ENCODE measurements at places on chromosomes 7 and 10. TPM values are rescaled to one million over a fixed set of nuclear protein-coding genes. Genes with fewer than 3 reads are reported as not detected.
A peak's percentile ranks its signal among the peaks of the same experiment; 100 is the strongest.

The RBM20 gene
- 0.72 TPM for total RNA-seq

DNA sequence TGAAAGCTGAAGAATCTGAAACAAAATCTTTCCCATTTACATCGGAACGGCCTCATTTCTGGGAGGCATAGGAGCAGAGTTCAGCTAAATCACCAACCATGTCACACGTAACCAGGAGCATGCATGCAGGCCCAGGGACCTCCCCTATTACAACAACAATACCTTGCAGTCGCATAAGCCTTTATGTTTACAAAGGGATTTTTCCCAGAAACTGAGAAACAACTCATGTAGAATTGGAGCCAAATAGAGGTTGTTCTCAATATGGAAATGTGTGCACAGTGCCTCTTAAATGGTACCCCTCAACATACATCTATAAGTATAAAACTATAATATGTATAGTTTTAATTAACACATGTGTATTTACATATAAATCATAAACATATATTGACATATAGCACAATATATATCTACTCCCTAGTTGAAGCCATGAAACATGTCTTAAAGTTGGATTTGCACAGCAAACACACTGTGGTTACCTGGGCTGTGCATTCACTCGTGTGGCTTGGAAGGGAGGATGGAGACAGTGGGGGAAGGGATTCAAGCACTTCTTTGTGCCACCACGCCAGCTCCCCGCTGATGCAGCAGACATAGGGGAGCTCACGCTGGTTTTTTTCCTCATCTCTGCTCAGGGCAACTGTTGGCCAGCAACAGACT, 35.0 kb upstream of the DGKI start:
- peaks cover 79% of the 10 kb centered on the region for H3K36me3 ChIP-seq
- H3K4me3 ChIP-seq, result no peak overlapping the region
- H3K4me1 ChIP-seq, result no peaks in the 10 kb centered on the region
- H3K27ac ChIP-seq, result no peak overlapping the region

DNA sequence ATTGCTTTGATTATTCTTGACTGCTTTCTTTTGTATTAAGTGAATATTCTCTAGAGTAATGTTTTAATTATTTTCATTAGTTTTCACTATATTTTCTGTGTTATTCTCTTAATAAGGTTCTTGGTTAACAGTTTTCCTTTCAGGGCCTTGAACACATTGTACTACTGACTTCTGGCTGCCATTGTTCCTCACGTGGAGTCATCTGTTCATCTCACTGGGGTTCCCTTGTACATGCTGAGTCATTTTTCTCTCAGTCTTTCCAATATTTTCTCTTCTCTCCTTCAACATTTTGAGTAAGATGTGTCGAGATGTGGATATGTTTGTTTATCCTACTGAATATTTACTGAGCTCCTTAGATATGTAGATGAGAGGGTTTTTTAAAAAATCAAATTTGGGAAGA, 400.7 kb downstream of the TCERG1L start:
- no peak overlapping the region for H3K27ac ChIP-seq
- no peaks in the 10 kb centered on the region for H3K4me1 ChIP-seq
- no peak for DNase-seq
- H3K4me3 ChIP-seq, result no peak overlapping the region
- no peaks in the 10 kb centered on the region for H3K36me3 ChIP-seq

DNA sequence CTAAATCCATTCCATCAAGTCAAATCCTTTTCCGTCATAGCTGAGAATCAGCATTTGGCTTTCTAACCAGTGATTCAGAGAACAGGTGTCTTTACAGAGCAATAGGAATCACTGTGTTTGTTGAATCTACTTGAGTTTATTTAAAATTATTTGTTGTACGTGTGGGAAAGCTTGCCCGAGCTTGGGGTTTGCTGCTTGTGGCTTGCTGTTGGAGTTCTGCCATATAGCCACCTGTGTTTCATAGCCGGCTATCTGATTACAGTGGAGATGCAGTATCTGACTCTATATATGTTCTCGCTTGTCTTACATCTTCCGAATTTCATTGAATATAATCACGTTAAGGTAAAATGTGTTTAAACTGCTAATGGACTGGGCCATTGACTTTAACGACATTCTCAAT, 274.3 kb upstream of the MKI67 start:
- no peak for DNase-seq
- no peaks in the 10 kb centered on the region for H3K27me3 ChIP-seq
- no peak overlapping the region for H3K4me3 ChIP-seq
- no peaks in the 10 kb centered on the region for H3K4me1 ChIP-seq
- H3K36me3 ChIP-seq, result no peaks in the 10 kb centered on the region

GRCh38 chr7:105773030-105773460, 103.4 kb downstream of the ATXN7L1 start:
- no peak overlapping the region for H3K27ac ChIP-seq
- DNase-seq, result no peak
- peaks cover 9% of the 10 kb centered on the region for H3K4me1 ChIP-seq
- peaks cover 11% of the 10 kb centered on the region for H3K36me3 ChIP-seq
- no peaks in the 10 kb centered on the region for H3K27me3 ChIP-seq

The WNT16 gene
- total RNA-seq, result not detected

The IDI2 gene
- total RNA-seq, result not detected

The LRRC27 gene
- total RNA-seq, result 2.6 TPM

DNA sequence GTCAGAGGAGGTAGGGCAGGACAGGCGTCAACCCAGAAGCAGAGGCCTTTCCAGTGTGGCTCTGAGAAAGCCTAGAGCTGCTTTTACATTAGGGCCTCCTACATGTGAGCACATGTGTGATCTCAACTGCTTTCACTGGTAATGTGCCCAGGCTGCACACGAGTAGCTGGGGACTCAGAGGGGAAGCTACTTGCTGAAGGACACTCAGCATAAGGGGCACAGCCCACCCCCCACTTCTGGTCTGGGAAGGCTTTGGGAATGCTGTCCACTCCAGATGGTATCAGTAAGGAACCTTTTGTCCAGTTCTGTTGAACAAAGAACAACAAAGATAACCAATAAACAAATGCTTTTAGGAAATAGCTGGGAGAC, 18.9 kb downstream of the PRF1 start:
- peaks cover 17% of the 10 kb centered on the region for H3K4me1 ChIP-seq
- H3K36me3 ChIP-seq, result no peaks in the 10 kb centered on the region
- no peak overlapping the region for H3K4me3 ChIP-seq

- H3K4me3 ChIP-seq, result no peak overlapping the region
- no peaks in the 10 kb centered on the region for H3K36me3 ChIP-seq
- H3K27me3 ChIP-seq, result no peaks in the 10 kb centered on the region
- no peak overlapping the region for H3K27ac ChIP-seq
- DNase-seq, result no peak
- H3K4me1 ChIP-seq, result no peaks in the 10 kb centered on the region
Measured at GRCh38 chr10:132064771-132065437, 842 bp upstream of the JAKMIP3 start.

The CRTAC1 gene
- not detected for total RNA-seq

DNA sequence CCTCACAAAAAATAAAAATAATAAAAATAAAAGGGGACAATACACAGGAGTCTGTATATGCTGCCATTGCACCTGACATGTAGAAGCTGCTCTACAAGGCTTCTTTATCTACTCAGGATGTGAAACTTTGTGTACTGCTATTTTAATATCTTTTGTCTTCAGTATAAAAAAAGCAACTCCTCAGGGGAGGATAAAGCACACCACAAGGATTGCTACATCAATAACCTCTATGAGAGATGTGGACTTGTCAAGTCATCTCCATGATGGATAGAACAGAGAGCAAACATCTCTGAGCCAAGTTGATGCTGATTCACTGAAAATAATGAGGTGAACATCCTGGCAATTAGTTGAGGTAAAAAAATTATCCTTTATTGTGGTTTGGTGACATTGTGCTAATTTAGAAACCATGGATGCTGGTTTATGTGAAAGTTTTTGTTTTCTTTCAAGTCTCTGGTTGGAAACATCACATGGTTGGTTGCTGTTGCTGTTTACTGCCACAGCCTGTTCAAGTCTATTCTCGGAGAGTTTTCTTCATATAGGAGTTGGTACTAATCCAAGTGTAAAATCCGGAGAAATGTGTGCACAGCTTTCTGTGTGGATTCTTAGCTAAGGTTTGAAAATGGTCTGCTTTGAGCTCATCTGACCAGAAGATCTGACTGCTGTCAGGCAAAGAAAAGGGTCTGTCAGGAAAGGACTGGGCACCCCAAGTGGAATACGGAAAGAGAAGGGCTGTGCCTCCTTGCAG, 1.5 kb upstream of the HECW1 start:
- no peak overlapping the region for H3K4me3 ChIP-seq
- no peaks in the 10 kb centered on the region for H3K36me3 ChIP-seq
- no peak for DNase-seq

- DNase-seq, result no peak
- no peaks in the 10 kb centered on the region for H3K27me3 ChIP-seq
- H3K4me3 ChIP-seq, result no peak overlapping the region
Measured at GRCh38 chr7:31335884-31336201, 4.7 kb downstream of the NEUROD6 start.

GRCh38 chr7:13144673-13145072, 457.2 kb downstream of the ARL4A start:
- H3K27ac ChIP-seq, result no peak overlapping the region
- no peaks in the 10 kb centered on the region for H3K4me1 ChIP-seq
- no peaks in the 10 kb centered on the region for H3K36me3 ChIP-seq
- no peak for DNase-seq
- H3K27me3 ChIP-seq, result no peaks in the 10 kb centered on the region
- no peak overlapping the region for H3K4me3 ChIP-seq

The GUSB gene
- 39.9 TPM for total RNA-seq

DNA sequence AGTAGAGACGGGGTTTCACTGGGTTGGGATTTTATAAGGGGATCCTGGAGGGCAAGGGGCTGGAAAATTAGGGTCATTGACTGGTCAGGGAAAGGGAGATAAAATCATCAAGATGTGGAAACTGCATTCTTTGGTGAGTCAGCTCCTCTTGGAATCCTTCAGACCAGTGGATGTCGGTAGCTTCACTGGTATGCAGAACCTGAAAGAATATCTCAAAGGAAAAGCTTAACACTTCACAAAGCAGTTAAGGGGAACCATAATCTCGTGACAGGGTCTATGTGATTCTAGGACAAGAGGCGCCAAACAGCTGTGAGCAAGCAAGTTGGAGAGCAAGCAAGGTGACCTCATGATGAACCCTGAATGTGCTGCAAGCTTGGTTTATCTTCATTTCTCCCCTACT, 634.7 kb upstream of the AUTS2 start:
- H3K4me3 ChIP-seq, result no peak overlapping the region
- no peaks in the 10 kb centered on the region for H3K36me3 ChIP-seq

- peaks cover 20% of the 10 kb centered on the region for H3K4me1 ChIP-seq
- no peak overlapping the region for H3K27ac ChIP-seq
- peak overlapping the region; percentile 30 for H3K4me3 ChIP-seq
- H3K36me3 ChIP-seq, result no peaks in the 10 kb centered on the region
- H3K27me3 ChIP-seq, result no peaks in the 10 kb centered on the region
Measured at GRCh38 chr10:3467052-3467951, 294.7 kb upstream of the PITRM1 start.

GRCh38 chr10:80709866-80710265, 172.2 kb downstream of the SH2D4B start:
- H3K4me3 ChIP-seq, result no peak overlapping the region
- no peaks in the 10 kb centered on the region for H3K4me1 ChIP-seq
- H3K27me3 ChIP-seq, result no peaks in the 10 kb centered on the region
- DNase-seq, result no peak
- no peak overlapping the region for H3K27ac ChIP-seq

The GIMAP7 gene
- 64.2 TPM for total RNA-seq

DNA sequence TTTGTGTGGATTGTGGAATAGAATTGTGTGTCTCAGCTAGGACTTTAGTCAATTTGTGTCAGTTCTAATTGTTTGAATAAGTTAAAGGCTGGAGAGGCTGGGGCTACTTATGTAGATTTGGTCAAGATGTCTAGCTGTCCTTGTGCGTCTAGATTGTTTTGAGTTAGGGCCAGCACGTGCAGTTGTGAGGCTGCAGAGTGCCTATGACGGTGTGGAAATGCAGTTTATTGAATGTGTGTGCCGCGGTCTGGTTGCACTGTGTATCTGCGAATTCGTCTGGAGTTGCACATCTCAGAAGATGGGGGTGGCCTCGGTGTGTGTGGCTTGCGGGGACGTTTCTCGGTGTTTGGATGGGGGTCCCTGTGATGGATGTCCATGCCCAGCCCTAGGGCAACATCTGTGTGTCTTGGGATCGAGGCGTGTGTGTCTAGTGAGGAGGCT, 10.2 kb downstream of the EMX2 start:
- no peaks in the 10 kb centered on the region for H3K4me1 ChIP-seq
- no peak overlapping the region for H3K27ac ChIP-seq
- peaks cover 34% of the 10 kb centered on the region for H3K27me3 ChIP-seq
- no peak overlapping the region for H3K4me3 ChIP-seq
- DNase-seq, result no peak

The ADRB1 gene
- 0.17 TPM for total RNA-seq

- H3K27ac ChIP-seq, result no peak overlapping the region
- H3K4me1 ChIP-seq, result peaks cover 66% of the 10 kb centered on the region
- DNase-seq, result peak; percentile 55
- H3K27me3 ChIP-seq, result no peaks in the 10 kb centered on the region
- peak overlapping the region; percentile 82 for H3K4me3 ChIP-seq
Measured at GRCh38 chr7:1046722-1047679, 2.7 kb downstream of the GPR146 start.

GRCh38 chr10:71250405-71250804, 38.0 kb downstream of the UNC5B start:
- no peak for DNase-seq
- H3K27me3 ChIP-seq, result no peaks in the 10 kb centered on the region
- H3K27ac ChIP-seq, result no peak overlapping the region
- no peaks in the 10 kb centered on the region for H3K36me3 ChIP-seq

The TAS2R4 gene
- 0.32 TPM for total RNA-seq

The CPXM2 gene
- not detected for total RNA-seq

- H3K27ac ChIP-seq, result no peak overlapping the region
- H3K4me1 ChIP-seq, result peaks cover 18% of the 10 kb centered on the region
- no peaks in the 10 kb centered on the region for H3K27me3 ChIP-seq
- H3K4me3 ChIP-seq, result peak overlapping the region; percentile 84
- H3K36me3 ChIP-seq, result no peaks in the 10 kb centered on the region
- peak; percentile 22 for DNase-seq
Measured at GRCh38 chr7:77537778-77538280, 734 bp downstream of the PTPN12 start.

DNA sequence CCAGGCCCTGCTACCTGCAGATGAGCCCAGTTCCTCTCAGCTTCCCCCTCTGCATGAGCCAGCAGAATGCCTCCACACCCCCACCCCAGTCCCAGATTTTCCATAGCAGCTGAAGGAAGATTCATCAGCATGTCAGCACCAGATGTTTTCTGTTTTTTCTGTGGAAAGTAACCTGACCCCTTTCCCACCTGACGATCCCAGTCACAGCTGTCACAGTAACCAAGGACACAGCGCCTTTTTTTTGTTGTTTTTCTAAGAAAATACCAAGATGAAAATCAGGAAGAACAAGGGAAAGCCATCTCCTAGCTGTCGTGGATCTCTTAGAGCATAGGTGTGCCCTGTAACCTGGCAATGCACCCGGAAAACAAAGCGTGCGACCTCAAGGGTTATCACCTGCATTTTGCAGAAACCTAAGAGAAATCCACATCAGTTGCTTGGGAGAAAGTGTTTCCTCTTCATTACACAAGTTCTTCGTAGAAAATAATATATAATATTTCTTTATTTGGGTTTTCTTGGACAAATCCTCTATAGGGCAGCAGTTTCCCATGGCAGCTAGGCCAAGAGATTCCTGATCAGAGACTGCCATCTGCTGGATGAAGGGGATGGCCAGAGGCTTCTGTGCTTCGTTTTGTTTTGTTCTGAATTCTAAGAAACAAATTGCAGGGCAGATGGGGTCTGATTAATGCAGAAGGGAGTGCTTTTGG, 401.9 kb downstream of the TNS3 start:
- no peak overlapping the region for H3K4me3 ChIP-seq
- H3K27me3 ChIP-seq, result no peaks in the 10 kb centered on the region
- H3K27ac ChIP-seq, result no peak overlapping the region
- no peak for DNase-seq
- H3K36me3 ChIP-seq, result no peaks in the 10 kb centered on the region
